ENCODE measurements at places on chromosomes 12 and 14.

- no peak for DNase-seq
Measured at GRCh38 chr14:106506881-106507305, 980.5 kb downstream of the TMEM121 start.

- peak; percentile 85 for DNase-seq
Measured at GRCh38 chr14:76919431-76920330, 93.5 kb downstream of the LRRC74A start.

DNA sequence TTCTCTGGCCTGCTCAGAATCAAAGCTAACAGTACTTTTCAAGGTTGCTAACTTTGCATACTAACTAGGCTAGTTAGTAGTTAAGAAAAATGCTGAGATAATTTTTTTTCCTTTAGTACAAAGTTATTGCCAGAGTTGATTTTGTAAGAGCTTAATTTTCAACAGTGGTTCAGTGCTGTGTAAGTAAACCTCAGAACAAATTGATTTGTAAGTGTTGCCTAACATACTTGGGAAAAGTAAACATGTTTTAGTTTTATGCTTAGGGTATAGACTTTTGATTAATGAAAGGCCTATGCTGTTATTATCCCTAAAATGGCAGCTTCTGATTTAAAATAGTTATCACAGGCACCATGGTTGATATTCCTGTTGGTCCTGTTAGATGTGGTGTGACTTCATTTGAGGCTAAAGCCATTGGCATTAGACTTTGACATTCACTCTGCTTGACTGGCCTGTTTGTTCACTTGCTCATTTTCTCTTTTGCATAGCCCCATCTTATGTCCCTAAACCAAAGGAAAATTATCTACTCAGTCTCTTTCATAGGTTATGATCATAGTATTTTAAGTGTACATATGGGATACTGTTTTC is 5.2 kb downstream of the CMAS start:
- DNase-seq, result no peak

DNA sequence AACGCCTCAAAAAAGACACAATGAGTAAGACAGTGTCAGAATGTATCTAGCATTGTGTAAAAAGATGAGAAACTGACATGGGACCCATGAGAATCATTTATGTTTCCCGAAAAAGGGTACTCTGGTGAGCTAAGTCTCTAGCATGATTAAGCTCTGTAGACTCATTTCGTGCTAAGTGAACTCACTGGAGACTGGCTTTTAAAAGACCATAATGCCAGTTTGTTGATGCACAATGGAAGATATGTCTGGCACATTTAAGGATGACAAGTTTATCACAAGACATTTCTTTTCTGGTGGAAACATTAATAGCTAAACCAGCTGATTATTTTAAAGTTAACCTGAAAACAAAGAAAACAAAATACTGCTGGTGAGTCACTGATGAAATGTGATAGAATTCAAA is 233.5 kb downstream of the SLC2A13 start:
- DNase-seq, result no peak

DNA sequence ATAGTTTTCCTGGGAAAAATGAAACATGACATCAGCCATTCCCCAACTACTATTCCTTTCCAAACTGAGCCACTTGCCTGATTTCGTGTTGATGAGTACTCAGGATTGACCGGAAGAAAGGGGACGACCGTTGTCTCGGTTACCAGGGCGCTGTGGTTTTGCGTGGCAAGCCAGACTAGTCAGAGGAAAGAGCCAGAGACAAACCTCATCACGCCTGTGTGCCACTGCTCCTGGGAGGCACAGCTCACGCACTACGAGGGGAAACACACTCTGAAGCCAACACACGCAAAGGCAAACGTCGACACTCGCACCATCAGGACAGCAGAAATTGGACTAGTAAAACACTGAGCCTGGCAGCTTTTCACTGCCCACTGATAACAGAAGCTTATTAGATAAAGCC is 35.0 kb downstream of the GIT2 start:
- no peak for DNase-seq

GRCh38 chr14:73136085-73136386 is 271 bp upstream of the PSEN1 start:
- no peak for DNase-seq

- DNase-seq, result no peak
Measured at GRCh38 chr14:100042286-100042685, 22.9 kb upstream of the EVL start.

GRCh38 chr14:93456356-93456755 is 25.6 kb downstream of the UNC79 start:
- no peak for DNase-seq

GRCh38 chr12:24467226-24467625 is 481.7 kb downstream of the BCAT1 start:
- peak; percentile 14 for DNase-seq

GRCh38 chr12:23617749-23618148 is 331.7 kb downstream of the SOX5 start:
- no peak for DNase-seq

GRCh38 chr14:63713058-63713457 is 14.8 kb downstream of the SGPP1 start:
- DNase-seq, result no peak

- no peak for DNase-seq
Measured at GRCh38 chr12:27332407-27332713, 276 bp upstream of the BMAL2 start.

DNA sequence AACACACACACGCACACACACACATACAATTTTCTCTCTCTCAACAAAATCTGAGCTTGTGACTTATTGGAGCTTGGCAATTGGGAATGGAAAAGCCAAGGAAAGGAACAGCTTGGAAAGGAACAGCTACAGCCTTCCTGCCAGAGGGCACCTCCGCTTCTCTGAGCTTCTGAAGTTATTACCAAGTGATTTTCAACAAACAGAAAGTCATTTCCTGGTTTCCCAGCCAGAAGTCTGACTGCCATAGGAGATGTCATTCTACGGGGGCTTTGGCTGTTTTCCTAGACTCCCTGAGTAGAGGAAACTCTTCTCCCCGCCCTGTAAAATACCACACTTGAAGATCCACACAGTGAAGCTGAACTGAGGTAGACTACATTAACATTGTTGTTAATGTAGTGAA is 198.3 kb downstream of the CFAP54 start:
- DNase-seq, result no peak

GRCh38 chr12:46744283-46744682 is 81.5 kb downstream of the SLC38A4 start:
- DNase-seq, result no peak

- DNase-seq, result no peak
Measured at GRCh38 chr14:87139299-87139698, 853.7 kb downstream of the GALC start.

GRCh38 chr14:75634848-75635247 is 25.8 kb downstream of the ERG28 start:
- no peak for DNase-seq

- DNase-seq, result no peak
Measured at GRCh38 chr12:121505513-121505912, 75.3 kb downstream of the KDM2B start.

- DNase-seq, result peak; percentile 86
Measured at GRCh38 chr12:42372154-42372791, 46.3 kb downstream of the PPHLN1 start.

Measured in hematopoietic multipotent progenitor cell treated with erythropoietin and hydrocortisone succinate and interleukin-3 and kit ligand, for 4 days (in vitro differentiated cells).